ENCODE measurements at places on chromosomes 4 and X.

DNA sequence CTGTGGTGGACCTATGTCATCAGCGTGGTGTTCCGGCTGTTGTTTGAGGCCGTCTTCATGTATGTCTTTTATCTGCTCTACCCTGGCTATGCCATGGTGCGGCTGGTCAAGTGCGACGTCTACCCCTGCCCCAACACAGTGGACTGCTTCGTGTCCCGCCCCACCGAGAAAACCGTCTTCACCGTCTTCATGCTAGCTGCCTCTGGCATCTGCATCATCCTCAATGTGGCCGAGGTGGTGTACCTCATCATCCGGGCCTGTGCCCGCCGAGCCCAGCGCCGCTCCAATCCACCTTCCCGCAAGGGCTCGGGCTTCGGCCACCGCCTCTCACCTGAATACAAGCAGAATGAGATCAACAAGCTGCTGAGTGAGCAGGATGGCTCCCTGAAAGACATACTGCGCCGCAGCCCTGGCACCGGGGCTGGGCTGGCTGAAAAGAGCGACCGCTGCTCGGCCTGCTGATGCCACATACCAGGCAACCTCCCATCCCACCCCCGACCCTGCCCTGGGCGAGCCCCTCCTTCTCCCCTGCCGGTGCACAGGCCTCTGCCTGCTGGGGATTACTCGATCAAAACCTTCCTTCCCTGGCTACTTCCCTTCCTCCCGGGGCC, 1.2 kb downstream of the GJB1 start:
- DNase-seq, result no peak

- no peak for DNase-seq
Measured at GRCh38 chr4:870951-871350, 45.0 kb upstream of the CPLX1 start.

GRCh38 chr4:53161787-53162433, 204.0 kb downstream of the SCFD2 start:
- no peak for DNase-seq

DNA sequence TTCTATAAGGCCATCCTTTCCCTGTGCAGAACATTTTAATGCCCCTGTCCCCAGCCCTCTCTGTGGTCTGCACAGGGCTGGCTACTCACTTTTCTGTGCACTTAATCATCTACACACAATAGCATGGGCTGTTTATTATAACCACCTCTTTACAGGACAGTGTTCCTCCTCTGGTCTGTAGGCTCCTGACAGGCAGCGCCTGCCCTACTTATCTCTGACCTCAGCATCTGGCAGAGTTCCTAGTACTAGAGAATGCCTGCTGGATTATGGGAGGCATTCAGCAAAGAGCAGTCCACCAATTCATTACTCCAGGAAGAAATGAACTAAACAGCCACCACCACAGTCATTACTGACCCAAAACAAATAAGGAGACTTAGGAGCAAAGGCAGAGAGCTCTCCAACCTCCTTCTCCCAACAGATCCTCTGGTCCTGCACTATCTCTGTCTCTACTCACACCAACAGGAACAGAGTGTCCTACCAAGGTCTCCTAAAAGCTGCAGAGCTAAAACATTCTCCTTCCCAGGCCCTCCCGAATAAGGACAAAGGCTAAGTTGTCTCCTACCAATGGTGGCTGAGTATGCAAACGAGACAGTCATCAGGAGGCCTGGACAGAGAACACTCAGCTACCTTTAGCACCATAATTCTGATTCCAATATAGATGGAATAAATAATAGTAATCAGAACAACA, 279.2 kb downstream of the QDPR start:
- no peak for DNase-seq

DNA sequence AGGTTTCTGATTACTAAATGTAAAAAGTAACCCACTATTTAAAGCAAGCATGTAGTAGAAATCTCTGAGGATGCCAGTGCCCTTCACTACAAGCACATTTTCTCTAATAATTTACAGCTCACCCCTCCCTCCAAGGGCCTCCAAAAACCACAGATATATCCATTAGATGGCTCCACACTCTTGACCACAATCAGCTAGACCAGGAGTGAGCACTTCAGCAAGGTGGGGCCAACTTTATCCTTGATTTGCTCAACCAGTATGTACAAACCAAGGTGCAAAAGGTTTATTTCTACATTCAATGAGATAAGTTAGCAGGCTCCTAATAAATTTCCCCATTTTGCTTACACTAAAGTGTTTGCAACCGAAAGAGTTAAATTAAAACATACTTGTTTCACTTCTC, 35.8 kb downstream of the RFC1 start:
- DNase-seq, result no peak

- no peak for DNase-seq
Measured at GRCh38 chr4:110953191-110953590, 330.3 kb upstream of the PITX2 start.

- DNase-seq, result no peak
Measured at GRCh38 chr4:180084561-180084960, 2158.6 kb upstream of the TENM3 start.

- no peak for DNase-seq
Measured at GRCh38 chrX:20527558-20528011, 260.9 kb upstream of the RPS6KA3 start.

DNA sequence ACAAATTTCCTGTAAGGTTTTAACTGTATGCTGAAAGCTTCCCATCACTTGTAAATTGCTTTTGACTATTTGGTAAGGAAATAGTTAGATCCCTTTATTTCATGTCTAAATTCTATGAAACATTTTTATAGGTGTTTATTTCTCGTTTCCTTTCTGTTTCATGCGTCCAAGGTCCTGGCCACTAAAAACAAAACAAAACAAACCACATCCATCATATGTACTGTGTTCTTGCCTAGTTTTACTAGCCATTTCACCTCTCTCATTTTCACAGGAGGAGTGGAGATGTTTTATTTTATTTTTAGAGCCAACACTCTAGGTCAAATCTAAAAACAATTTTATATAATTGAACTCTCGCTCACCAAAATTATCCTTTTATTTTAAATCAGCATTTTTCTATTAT, 375.2 kb upstream of the CTSO start:
- DNase-seq, result no peak

GRCh38 chr4:181345931-181346330, 897.3 kb upstream of the TENM3 start:
- DNase-seq, result no peak
